Placental pericyte (primary cell): ENCODE measurements at places on chromosomes 1 and 21. TPM values are rescaled to one million over a fixed set of nuclear protein-coding genes. Genes with fewer than 3 reads are reported as not detected.

PRDM16 gene
- 1.3 TPM in 1 of 2 replicates, not detected in the other for total RNA-seq

NPR1 gene
- 0.14 and 0.88 TPM in 2 replicates for total RNA-seq

ARHGEF11 gene
- 38.1 and 48.1 TPM in 2 replicates for total RNA-seq

MMEL1 gene
- not detected in 2 replicates for total RNA-seq
